ENCODE measurements at places on chromosomes 12 and 14.

DNA sequence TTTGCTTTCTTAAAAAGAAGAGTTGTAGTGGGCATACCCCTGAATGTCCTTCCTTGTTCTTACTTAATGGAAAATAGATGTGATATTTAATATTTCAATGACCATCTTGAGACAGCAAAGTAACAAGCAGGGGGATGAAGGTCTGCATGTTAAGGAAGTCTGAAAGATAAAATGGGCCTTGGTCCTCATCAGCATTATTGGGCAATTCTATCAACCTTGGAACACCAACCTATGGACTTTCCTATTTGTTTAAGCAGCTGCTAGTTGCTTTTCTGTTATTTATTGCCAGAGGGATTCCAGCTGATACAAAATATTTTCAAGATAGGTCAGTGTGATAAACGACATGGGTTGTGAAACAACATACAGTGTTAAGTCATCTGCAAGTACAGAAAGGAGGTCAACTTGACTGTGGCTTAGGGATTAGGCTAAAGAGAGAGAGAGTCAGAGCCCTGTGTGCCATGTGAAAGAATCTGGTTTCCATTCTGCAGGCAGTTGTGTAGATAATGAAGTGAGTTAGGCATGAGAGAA is 16.4 kb upstream of the A2M start:
- no peak for DNase-seq

- DNase-seq = no peak
Measured at GRCh38 chr12:89959179-89959578, 250.5 kb upstream of the ATP2B1 start.

- DNase-seq = no peak
Measured at GRCh38 chr12:66774929-66775328, 96.1 kb upstream of the GRIP1 start.

- DNase-seq = no peak
Measured at GRCh38 chr14:75427126-75427481, 718 bp upstream of the JDP2 start.

DNA sequence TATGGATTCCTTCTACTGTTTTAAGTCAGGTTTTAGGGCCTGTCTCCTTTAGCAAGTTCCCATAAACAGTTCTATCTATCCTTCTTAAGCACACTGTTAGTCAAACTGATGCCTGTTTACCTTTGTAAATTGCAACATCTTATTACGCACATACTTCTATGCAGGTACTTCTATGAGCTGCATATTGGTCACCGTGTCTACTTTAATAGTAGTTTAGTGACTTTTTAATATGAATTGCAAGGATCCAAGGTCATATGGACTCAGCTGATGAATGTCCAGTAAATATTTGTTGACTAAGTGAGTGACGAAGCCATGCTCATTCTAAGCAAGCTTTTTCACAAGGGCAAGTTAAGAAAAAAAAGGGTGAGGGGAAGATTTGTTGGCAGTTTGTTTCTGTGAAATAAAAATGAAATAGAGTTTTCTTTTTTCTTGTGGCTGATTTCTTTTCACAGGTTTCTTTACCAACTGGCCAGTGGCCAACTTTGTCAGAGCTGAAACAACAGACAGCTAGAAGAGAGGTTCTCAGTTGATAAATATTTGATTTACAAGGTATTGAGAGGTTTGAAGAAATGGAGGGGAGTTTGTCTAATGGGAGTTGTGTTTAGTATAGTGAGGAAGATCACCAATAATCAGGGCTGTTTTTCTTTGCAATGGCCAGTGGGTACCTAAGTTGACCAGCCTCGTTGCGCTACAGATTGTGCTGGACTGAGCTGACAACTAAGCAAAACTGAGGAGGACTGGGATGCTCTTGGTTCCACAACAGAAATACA is 141.1 kb downstream of the SLC15A5 start:
- DNase-seq = no peak

- peak; percentile 88 for DNase-seq
Measured at GRCh38 chr12:54207539-54208294, 18.9 kb upstream of the SMUG1 start.

Data from femur (tissue), 1 donor.